Motor neuron (in vitro differentiated cells): ENCODE measurements at places on chromosomes 1 and 21. TPM values are rescaled to one million over a fixed set of nuclear protein-coding genes. Genes with fewer than 3 reads are reported as not detected.

IER5 gene
- total RNA-seq: 17.7 and 20.1 TPM in 2 replicates

DDOST gene
- 327 and 335 TPM in 2 replicates for total RNA-seq

CYP4A11 gene
- 0.30 and 0.70 TPM in 2 replicates for total RNA-seq

DPT gene
- total RNA-seq: 0.71 and 0.97 TPM in 2 replicates

NEXN gene
- 2.3 and 3.7 TPM in 2 replicates for total RNA-seq

CD2 gene
- 0.47 and 0.53 TPM in 2 replicates for total RNA-seq

S100A5 gene
- 0.73 TPM in 1 of 2 replicates, not detected in the other for total RNA-seq

MEX3A gene
- total RNA-seq: 0.43 and 1.2 TPM in 2 replicates

B3GALT6 gene
- total RNA-seq: 36.9 and 37.6 TPM in 2 replicates

MAP1LC3C gene
- 1.1 and 1.5 TPM in 2 replicates for total RNA-seq

SZRD1 gene
- total RNA-seq: 37.9 and 43.5 TPM in 2 replicates

OR2T11 gene
- 1.2 TPM in 1 of 2 replicates, not detected in the other for total RNA-seq

STUM gene
- total RNA-seq: 0.11 and 0.15 TPM in 2 replicates

ATXN7L2 gene
- total RNA-seq: 13.5 and 15.7 TPM in 2 replicates

RASAL2 gene
- total RNA-seq: 24.3 and 27.1 TPM in 2 replicates

AK4 gene
- total RNA-seq: 2.7 and 3.0 TPM in 2 replicates

RUSC1 gene
- 8.4 and 8.7 TPM in 2 replicates for total RNA-seq

PTPRC gene
- total RNA-seq: 0.18 and 0.21 TPM in 2 replicates

FMO2 gene
- total RNA-seq: not detected in 2 replicates

LYSMD1 gene
- total RNA-seq: 18.5 and 20.0 TPM in 2 replicates
